ENCODE measurements at places on chromosomes 7 and 10. TPM values are rescaled to one million over a fixed set of nuclear protein-coding genes. Genes with fewer than 3 reads are reported as not detected.

- no peak for DNase-seq
These were observed 30.2 kb downstream of the LHFPL3 start for GRCh38 chr7:104358446-104359132.

GRCh38 chr10:55629793-55630490 lies 731.1 kb downstream of the ZWINT start:
- DNase-seq: peak; percentile 66

The CACUL1 gene
- 23.6 TPM for total RNA-seq

The SERPINE1 gene
- 1.6 TPM for total RNA-seq

GRCh38 chr10:44702531-44702930 lies 208.6 kb upstream of the TMEM72 start:
- DNase-seq: no peak

DNA sequence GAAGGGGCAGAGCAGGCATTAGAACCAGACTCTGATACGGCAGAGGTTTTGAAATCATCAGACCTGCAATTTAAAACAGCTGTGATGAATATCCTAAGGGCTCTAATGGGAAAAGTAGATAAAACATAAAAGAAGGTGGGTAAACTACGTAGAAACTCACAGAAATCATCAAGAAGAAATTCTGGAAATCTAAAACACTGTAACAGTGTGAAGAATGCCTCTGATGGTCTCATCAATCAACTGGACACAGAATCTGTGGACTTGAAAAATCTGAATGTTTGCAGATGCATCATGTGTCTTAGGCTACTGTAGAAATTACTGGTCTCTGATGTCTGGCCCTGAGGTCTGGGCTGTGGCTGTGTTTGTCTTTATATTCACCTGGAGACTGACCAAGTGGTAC lies 173.0 kb upstream of the NPS start:
- DNase-seq: no peak

GRCh38 chr7:137932881-137933269 lies 69.0 kb downstream of the CREB3L2 start:
- DNase-seq: no peak

DNA sequence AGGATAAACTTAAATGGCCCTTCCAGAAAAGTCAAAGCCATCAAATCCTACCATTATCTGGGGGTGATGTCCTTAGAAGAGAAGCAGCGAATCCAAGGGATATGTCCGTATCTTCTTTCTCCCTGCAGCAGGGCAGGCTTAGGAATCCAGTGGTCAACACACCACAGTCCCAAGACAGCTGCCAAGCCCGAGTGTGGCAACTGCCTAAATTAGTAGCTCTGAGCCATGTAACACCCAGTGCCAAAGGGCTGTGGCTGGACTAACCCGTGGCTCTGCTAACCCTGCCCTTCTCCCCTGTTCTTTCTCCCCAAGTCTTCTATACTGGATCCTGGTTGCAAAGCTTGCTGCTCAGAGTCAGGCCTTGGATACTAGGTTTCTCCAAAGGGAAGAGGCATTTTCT lies 74.8 kb downstream of the CDK1 start:
- no peak for DNase-seq

- DNase-seq: no peak
These were observed 39.3 kb upstream of the CDK6 start for GRCh38 chr7:92875719-92876118.

The PGAM2 gene
- total RNA-seq: 1,123 TPM

GRCh38 chr10:75187961-75188426 lies 22.6 kb upstream of the VDAC2 start:
- DNase-seq: no peak

The NEUROG3 gene
- not detected for total RNA-seq
